ENCODE measurements at places on chromosomes 1 and 21. TPM values are rescaled to one million over a fixed set of nuclear protein-coding genes. Genes with fewer than 3 reads are reported as not detected.

DNA sequence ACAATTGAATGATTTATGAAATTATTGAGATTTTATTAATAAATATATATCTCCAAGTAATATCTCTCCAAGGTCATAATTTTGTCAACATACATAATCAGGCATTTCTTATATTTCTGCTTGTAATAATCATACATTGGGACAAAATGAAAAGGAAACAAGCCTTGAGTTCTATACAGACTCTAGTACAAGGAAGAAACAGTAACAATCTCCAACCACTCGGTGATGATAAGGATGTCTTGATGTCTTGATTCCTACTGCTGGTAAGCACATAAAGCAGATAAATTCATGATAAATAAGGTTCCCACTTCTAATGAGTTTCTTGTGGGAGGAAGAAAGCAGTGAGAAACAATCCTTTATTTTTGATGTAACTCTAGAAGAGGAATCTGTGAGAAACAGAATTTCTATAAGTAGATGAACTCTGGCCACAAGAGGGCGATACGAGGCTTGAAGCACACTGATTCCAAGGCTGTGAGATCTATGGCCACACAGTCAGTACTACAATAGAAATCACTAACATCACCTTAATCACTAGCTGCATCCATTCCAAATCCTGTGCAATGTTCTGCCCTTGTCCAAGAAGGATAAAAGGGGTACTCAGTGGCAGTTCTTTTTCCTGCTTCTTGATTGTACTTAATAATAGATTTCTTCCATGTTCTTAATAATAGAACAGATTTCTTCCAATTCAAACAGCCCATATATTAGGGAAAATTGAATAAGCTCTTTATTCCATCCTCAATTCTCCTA lies 41.4 kb upstream of the LRRC8B start:
- peak; percentile 82 for DNase-seq

Gene IER5
- 16.8 TPM for total RNA-seq

Gene AADACL4
- not detected for total RNA-seq

Gene PRRX1
- total RNA-seq, result not detected

GRCh38 chr1:224188286-224188685 lies 5.2 kb downstream of the DEGS1 start:
- no peak for DNase-seq

GRCh38 chr1:79726911-79727310 lies 720.4 kb upstream of the ADGRL4 start:
- DNase-seq, result no peak

DNA sequence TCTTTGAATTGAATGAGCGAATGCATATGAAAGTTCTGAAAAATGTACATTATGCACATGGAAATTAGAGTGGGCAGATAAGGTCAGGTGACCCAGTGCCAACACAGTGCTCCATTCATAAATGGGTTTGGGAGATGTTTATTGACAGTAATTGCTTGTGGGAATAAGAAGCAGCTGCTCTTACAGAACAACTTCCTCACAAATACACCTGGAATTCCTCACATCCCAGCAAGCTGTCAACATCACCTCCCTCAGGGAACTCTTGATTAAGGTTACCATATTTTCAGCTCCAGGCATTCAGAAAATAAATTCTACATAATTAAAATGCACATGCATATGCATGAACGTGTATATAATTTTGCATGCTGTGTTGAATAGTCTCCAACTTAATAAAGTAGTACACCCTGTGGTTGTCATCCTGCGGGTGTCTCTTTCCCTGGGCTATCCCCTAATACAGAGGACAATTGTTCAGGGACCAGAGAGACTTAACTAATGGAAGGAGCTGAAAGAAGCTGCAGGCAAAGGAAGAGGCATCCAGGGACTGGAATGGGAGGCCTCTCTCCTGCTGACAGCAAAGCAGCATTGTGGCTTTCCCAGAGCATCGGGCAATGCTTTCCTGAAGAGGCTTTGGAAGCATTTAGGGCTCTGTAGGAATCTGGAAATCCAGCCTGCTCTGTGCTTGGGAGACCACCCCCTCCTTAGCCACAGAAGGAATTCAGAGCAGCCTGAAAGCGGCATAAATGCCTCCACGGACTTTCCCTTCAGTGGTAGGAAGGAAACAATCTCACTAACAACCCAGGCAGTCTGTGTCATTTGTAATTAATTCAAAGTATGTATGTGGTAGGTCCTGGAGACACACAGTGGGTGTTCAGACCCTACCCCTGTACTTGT lies 55.2 kb upstream of the GNG12 start:
- peak; percentile 62 for DNase-seq

DNA sequence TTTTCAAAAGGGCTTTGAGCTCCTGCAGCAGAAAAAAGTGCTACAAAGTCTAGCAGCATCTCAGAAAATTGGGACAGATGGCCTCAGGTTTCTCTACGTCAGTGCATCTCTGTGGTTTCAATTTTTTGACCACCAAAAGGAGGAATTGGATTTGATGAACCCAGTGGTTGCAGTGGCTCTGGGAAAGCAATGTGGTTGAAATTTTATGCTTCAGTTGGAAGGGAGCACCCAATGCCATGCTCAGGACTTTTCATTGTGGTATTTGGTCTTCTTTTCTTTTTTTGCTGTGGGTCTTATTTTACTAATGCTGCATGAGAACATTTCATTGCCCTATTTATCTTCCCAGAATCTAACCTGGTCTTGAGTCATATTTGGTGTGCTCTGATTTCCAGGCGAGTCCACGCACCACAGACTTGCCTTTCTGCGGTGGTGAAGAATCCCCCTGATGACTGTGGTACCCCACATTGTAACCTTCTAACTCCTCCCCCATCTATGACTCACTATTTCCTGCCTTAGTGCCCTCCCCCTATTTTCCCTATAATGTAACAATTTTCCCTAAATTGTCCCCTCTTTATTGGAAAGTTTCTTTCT lies 56.7 kb downstream of the S1PR1 start:
- peak; percentile 92 for DNase-seq

Gene REN
- not detected for total RNA-seq

Gene MSH4
- total RNA-seq, result 0.75 TPM

DNA sequence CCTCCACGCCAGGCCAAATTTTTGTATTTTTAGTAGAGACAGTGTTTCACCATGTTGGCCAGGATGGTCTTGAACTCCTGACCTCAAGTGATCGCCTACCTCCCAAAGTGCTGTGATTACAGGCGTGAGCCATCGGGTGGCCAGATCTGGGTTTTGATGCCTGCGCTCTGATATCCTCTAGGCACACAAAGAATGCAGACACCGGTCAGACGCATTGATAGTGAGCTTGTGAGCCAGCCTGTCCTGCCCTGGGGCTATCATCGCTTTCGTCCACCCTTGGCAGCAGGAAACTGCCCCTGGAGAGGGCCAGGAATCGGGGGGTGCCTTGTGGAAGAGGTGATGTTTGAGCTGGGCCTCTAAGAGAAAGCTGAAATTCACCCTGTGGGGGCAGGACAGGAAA lies 4.0 kb downstream of the FBLIM1 start:
- DNase-seq, result no peak

Gene RLF
- 40.9 TPM for total RNA-seq

Gene EDARADD
- total RNA-seq, result 0.05 TPM

DNA sequence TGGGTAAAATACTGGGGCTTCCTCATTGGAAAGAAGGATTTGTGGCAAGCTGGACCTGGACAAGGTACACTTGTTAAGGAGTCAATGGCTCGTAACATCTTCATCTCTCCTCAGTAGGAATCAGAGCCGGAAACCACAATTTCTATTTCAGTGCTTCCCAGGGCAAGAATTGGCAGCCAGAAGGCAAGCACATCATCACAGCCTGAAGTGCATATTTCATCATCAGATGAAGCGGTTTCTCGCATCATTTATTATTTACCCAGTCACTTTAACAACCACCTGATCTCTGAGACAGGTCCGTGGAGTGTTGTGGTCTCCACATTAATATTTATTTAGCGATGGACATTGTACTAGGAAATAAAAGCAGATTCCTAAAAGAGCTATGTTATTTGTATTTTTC lies 55.0 kb downstream of the KCNJ15 start:
- DNase-seq, result peak; percentile 99

DNA sequence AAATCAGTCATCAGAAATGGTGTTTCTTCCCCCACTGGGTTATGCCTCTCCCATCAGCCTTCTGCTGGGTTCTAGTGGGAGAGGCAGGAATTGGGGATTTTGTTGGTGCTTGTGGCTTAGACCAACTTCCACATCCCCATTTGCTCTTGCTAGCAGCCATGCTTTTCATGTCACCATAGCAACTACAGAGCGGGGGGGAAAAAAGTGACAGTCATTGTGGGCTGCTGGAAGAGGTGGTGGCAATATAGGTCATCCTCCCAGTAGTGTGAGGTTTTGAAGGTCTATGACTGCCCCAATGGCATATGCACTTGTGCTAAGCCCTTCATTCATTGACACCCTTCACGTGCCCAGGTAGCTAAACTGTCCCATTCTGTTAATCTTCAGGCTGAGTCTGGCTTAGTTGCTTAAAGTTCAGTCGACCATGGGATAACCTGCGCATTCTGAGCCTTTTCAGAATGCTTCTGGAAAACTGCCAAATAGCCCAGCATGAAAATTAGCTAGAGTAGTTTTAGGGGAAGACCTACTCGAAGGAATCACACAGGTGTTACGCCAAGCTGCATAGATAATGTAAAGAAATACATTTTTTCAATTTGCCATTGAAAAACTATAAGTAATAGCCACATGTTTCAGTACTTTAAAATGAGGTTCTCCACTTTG lies 53.7 kb upstream of the ZNF326 start:
- no peak for DNase-seq

Gene AMY1C
- total RNA-seq, result not detected

Gene NBL1
- 168 TPM for total RNA-seq

- DNase-seq, result no peak
These were observed 247.0 kb downstream of the PTBP2 start for GRCh38 chr1:96968541-96968940.

Gene SELP
- total RNA-seq, result not detected

DNA sequence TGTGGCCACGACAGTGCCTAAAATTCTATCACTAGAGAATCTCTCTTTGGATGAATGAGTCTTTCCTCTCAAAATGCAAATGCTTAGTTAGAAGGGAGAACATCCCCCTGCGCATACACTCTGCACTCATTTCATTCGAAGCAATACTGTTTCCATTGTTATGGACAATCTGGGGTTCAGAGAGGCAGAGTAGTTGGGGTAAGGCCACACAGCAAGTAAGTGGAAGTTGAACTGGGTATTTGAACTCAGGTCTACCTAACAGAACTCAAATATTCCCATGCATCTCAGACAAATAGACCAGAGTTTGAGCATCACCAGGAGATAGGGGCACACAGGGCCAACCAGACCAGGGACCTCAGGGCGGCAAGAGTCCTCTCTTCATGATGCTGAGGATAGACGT lies 25.5 kb downstream of the RAP1GAP start:
- no peak for DNase-seq

GRCh38 chr1:211939876-211940468 lies 95.4 kb downstream of the INTS7 start:
- peak; percentile 32 for DNase-seq

- no peak for DNase-seq
These were observed at the start of gene SLAMF6 for GRCh38 chr1:160522622-160523345. TSS of gene SLAMF6 (minus strand) at chr1:160523255. CDS start at chr1:160523192, 63 bp downstream.

GRCh38 chr1:217211486-217211885 lies 419.4 kb downstream of the GPATCH2 start:
- no peak for DNase-seq

GRCh38 chr1:115218699-115219098 lies 119.3 kb downstream of the NGF start:
- DNase-seq, result no peak

Gene DMBX1
- not detected for total RNA-seq

DNA sequence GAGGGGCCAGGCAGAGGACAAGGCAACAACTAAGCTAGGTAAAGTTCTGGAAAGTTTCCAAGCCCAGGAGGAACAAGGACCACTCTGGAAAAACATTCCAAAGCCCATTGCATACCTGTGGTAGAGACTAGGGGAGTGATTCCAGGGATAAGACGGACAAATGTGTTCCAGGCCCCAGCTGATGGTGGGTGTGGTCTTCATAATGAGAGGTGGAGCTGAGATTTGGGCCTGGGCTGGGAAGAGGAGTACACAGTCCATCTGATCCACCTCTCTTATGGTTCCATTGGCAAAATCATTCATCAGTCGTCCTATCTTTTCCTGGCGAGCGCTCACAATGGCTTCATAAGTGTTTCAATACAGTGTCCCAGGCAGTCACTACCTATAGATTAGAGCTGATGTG lies 4.5 kb downstream of the KLHDC7A start:
- no peak for DNase-seq

Gene TAL1
- 0.35 TPM for total RNA-seq

Gene SLAMF6
- total RNA-seq, result not detected

DNA sequence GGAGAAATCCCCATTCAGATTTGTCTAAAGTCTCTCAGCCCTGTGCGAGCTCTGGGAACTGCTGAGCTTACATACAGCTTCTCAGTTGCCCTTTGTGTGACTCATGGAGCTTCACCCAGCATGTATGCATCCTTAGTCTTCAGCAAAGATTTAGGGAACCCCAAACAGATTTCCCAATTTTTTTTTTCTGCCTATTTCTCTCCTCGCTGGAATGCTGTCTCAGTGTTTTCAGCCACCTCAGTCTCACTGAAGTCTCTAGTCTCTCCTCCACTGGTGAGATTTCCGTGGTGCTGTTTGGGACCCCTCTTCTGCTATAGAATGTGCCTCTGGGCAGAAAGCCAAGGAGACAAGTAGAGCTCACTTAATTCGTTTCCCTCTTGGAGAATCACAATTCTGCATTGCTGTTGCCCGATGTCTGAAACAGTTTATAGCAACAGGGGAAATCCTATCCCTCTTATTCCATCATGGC lies 28.1 kb upstream of the TXLNA start:
- peak; percentile 15 for DNase-seq

DNA sequence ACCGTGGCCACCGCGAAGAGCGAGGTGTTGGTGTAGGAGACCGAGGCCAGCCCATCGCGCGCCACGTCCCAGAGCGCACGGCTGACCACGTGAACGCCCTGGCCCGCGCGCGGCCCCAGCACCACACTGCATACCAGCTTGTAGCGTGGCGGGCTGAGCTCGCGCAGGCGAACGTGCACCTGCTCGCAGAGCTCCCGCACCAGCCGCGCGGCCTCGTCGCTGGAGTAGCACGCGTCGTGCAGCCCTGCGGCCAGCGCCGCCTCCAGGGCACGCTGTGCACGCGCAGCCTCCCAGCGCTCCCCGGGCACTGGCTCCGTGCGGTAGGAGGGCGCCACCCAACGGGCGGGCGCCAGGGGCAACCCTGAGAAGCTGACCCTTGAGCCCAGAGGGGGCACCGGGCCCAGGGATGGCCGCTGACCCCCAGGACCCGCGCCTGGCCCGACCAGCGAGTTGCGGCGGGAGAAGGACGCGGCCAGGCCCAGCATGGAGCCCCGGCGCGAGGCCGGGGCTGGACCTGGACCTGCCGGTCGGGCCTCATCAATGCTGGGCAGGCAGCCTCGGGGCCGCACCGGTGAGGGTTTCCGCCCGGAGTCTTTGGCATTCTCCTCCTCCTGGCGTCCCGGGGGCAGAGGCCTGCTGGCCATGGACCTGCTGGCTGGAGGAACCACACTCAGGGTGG lies 987 bp downstream of the DYNLT4 start:
- no peak for DNase-seq

GRCh38 chr1:226461087-226461486 lies 53.2 kb upstream of the PARP1 start:
- DNase-seq, result no peak

DNA sequence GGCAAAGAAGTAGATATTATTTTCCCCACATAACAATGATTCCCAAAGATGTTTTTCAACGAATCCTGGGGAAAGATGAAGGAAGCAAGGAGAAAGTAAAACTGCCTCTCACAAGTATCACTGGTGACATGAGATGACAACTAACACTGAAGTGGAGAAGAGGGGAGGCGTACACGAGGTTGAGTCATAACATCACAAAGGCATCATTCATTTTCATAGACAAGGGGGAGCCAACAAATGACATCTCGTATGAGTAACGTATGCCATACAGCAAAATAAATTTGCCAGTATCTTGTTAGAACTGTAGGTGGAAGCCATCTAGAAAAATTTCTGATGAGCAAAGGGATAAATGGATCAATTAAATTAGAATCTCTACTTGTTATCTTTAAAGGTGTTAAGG lies 56.6 kb downstream of the ATP1B1 start:
- DNase-seq, result no peak
